Neural crest cell (in vitro differentiated cells): ENCODE measurements at places on chromosomes 1 and 21. TPM values are rescaled to one million over a fixed set of nuclear protein-coding genes. Genes with fewer than 3 reads are reported as not detected.

The TRPM2 gene
- total RNA-seq = not detected in 2 replicates

The RNASEL gene
- 3.3 and 3.4 TPM in 2 replicates for total RNA-seq

The GIPC2 gene
- not detected in 2 replicates for total RNA-seq

The ACADM gene
- total RNA-seq = 55.6 and 59.5 TPM in 2 replicates

The HES3 gene
- 23.6 and 25.2 TPM in 2 replicates for total RNA-seq

The XKR8 gene
- total RNA-seq = 9.6 and 11.8 TPM in 2 replicates

The BCL2L15 gene
- total RNA-seq = 0.71 and 0.84 TPM in 2 replicates

The SMCP gene
- not detected in 2 replicates for total RNA-seq

The CRNN gene
- total RNA-seq = not detected in 2 replicates

The SMPDL3B gene
- total RNA-seq = not detected in 2 replicates

The ADORA3 gene
- not detected in 2 replicates for total RNA-seq

The FCRL4 gene
- not detected in 2 replicates for total RNA-seq

The OR6K3 gene
- not detected in 2 replicates for total RNA-seq

The PM20D1 gene
- not detected in 2 replicates for total RNA-seq

The CASQ2 gene
- total RNA-seq = 0.11 and 0.12 TPM in 2 replicates

The PRAMEF7 gene
- total RNA-seq = not detected in 2 replicates

The CELSR2 gene
- total RNA-seq = 97.1 and 99.2 TPM in 2 replicates

The ORC1 gene
- 36.9 and 38.5 TPM in 2 replicates for total RNA-seq
